CD4-positive, alpha-beta T cell treated with Interleukin-4 for 1 hour (primary cell): ENCODE measurements at places on chromosomes 5 and 9.

DNA sequence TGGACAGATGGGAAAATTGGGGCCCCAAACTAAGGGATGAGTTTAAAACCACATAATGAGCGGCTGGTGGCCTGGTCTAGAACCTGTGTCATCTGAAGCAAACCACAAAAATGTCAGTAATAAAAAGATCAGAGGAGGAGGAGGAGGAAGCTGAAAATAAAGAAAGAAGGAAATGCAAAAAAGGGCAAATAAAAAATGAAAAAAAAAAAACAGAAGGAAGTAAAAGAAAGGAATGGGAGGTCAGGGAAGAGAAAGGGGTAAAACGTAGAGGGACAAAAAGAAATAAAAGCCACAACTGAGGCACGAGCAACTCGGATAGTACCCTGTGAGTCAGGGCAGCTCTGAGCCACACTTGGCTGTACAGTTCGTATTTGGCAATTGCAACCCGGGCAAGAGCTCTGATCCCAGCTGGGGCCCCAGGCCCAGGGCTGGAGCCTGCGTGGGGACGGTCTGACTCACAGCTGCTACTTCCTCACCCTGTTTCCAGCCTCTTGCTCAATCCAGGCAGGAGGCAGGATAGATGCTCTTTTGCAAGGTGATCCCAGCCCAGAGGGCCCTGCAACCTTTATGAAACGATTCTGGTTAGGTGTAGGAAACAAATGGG lies 137.9 kb upstream of the TRIM32 start:
- DNase-seq: no peak

DNA sequence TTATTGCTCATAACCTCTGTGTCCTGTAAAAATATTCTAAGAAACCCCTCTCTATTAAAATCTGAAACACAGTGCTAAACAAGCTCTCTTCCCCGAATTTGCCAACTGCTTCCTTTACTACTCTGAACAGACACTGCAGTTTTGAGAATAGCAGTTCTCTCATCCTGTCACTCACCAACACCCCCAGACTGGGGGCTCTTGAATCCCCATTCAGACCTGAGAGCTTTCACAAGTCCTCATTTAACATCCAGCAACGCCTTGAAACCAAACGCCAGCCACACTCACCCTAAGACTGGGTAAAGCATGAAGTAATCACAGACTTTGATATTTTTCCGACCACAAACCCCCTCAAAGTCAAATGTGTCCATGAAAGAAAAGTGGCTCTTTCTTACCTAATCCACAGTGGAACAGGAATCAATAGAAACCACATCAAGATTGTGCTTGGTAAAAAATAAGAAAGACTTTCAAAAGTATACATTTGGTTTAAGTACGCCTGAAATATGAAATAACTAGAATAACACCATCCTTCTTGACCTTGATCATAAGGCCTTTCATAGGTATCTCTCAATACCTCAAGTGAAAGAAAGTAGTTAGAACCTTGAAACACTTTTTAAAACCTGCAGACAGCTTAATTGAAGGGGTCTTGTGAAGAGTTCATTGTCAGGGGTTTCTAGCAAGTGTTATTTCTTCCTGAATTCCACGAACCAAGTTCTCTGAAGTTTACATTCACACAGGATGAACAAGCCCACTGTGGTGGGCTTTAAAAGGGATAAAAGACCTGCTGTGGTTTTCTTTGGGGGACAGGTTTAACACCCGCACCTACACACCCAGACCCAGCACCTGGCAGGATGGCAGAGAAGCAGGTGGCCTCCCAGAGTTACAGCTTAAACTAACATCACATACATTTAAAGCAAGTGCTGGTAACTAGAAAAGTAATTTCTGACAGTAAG lies 412.6 kb downstream of the MLLT3 start:
- peak; percentile 30 for DNase-seq

DNA sequence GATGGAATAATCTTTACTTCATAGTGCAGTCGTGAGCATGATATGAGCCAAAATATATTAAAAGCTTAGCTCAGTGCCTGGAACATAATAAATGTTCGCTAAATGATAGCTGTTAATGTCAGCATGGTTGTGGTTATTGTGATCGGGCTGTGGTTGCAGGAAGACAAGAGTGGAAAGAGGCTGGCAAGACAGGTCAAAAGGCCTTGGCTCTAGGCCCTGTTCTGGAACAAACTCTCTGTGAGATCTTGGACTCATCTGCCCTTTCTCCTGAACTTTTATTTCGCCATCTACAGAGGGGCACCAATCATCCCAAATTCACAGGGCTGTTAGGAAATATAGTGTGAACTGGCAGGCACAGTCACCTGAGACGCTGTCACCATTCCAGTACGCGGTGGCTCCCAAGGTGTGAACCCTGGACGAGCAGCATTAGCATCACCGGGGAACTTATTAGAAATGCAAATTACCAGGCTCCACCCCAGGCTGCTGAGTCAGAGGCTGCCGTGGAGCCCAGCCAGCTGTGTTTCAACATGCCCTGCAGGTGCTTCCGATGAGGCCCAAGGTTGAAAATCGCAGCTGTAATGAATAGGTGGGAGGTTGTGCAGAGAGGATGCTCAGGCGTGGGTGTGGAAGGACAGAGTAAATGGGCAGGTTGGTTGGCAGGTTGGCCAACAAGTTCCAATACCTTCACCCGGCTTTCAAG lies 50.2 kb upstream of the SAP30L start:
- peak; percentile 15 for DNase-seq

GRCh38 chr5:172921906-172922305 lies 37.3 kb upstream of the RPL26L1 start:
- DNase-seq: no peak

DNA sequence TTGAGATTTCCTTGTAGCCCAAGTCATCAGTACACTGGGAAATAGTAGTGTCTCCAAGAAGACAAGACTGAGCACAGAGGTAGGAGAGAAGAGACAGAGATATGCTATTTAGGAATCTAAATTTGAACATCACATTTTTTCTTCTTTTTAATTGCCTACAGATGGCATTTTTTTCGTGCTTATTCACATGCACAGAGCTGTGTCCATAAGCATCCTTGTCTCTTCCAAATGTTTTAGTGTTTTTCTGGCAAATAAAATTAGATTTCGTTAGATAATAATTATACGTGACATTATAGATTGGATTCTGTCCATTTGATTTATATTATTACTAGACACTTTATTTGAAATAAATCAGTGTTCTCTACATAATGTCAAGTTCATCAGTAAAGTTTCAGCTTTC lies 80.9 kb downstream of the PRR16 start:
- DNase-seq: no peak

DNA sequence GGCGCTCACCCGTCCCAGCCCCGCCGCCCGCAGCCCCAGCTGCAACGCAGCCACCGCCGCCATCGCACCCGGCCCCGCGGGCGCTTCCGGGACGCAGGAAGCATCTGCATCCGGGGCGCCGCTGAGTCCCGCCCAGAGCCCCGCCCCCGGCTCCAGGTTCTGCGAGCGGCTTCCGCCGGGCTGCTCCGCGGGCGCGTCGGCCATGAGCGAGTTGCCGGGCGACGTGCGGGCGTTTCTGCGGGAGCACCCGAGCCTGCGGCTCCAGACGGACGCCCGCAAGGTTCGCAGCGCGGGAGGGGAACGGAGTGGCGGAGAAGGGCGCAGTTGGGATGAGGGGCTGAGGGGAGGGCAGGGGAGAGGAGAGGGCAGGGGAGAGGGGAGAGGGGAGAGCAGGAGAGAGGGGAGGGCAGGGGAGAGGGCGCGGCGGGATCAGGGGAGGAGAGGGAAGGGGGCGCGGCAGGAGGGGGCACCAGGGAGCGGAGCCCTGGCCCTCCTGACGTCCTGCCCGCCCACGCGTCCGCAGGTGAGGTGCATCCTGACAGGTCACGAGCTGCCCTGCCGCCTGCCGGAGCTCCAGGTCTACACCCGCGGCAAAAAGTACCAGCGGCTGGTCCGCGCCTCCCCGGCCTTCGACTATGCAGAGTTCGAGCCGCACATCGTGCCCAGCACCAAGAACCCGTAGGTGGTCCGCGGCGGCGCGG lies at the start of the genes SURF1 and SURF2:
Gene SURF1 (minus strand): TSS at position 97 of the 701 bp plus-strand sequence. CDS start 34 bp downstream, at position 63.
Gene SURF2 (plus strand): TSS at position 160 of the 701 bp plus-strand sequence. CDS start 43 bp downstream, at position 203.
- DNase-seq: peak; percentile 87

GRCh38 chr5:94670726-94671125 lies 52.3 kb downstream of the SLF1 start:
- DNase-seq: no peak

DNA sequence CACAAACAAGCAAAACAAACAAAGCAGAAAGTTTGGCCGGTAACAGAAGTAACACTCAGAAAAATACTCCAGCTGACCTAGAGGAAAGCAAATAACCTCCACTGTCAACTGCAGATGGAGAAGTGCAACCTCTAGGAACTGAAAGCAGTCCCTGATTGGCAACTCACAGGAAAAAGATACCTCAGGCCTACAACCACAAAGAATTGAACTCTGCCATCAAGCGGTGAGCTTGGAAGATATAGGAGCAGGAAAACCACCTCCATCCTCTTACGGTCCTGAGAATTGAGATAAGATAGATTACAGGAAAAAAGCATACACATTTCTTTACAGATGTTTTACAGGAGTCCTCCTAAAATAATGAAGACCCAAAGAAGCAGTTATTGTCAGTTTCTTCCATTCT lies 184.5 kb downstream of the PDZD2 start:
- no peak for DNase-seq

DNA sequence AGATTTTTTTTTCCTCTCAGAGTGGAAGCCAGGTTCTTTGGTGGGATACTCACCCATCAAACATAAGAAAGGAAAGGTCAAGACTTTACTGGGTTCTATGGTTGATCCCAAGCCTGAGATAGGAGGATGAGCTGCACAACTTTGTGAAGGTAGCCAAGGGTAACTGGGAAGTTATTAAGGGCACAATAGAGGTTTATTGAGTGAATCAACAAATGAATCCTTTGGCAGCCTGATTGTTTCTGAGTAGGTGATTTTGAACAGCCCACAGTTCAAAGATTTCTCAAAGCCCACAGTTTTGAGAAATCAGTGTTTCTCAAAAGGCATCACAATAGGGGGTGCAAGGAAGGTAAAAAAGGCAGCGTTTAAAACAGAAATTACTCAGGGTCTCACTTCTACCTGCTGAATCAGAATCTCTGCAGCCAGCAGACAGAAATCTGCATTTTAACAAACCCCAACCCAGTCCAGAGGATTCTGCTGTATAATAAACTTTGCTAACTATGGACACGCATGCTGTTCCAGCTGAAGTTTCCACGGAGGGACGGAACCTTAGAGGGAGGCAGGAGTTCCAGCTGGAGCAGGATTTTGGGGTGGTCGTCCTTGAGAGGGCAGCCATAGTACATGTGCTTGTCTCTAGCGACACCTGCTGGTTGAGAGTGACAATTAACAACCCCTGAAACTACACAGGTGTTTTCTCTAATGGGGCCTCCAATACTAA lies 32.7 kb upstream of the FSD1L start:
- peak; percentile 67 for DNase-seq

DNA sequence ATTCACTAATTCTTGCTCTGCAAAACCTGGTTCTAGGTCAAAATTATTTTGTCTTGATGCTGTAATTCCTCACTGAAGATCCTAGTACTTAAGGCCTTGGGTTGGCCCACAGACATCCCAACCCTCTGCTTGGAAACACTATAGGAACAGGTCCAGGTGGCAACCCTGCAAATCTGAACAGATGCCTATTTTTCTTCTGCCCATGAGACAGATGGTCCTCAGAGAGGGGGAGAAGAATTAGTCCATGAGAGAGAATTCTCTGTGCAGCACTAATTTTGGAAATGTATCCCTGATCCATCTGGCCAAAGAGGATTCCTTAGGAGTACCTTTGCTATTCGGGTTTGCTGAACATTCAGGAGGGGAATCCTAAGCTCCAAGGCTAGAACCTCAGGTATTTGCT lies 156.3 kb downstream of the ELAVL2 start:
- DNase-seq: no peak

GRCh38 chr5:149228618-149229297 lies 42.9 kb upstream of the AFAP1L1 start:
- no peak for DNase-seq

- DNase-seq: no peak
These were observed 396.5 kb downstream of the MLLT3 start for GRCh38 chr9:20225826-20226225.

GRCh38 chr9:109316207-109316640 lies 4.6 kb downstream of the EPB41L4B start:
- no peak for DNase-seq

- DNase-seq: no peak
These were observed 164.9 kb downstream of the SLC24A2 start for GRCh38 chr9:19623941-19624340.

DNA sequence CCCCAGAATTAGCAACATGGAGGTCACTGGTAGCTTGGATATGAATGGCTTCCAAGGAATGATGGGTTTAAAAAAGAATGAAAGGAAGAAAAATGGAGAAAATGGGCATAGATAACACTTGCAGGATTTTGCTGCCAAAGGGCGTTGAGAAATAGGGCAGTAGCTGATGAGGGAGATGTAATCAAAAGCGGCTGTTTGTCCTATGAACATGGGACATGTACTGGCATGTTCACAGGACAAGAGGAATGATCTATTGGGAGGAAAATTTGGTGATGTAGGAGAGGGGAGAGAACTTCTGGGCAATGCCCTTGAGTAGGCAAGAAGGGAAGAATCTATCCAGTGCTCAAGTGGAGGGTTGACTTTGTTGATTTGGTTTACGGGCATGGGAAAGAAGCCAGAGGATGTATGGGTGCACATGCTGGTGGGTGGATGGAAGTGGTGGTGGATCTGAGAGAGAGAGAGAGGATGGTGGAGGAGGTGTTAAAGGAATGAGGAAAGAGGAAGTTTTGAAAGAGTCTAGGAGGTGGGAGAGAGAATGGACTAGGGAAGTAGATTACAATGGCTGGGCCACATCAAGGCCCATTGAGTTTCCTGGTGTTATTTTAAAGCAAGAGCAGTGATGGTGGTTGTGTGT lies 115.1 kb upstream of the MVB12B start:
- DNase-seq: no peak

DNA sequence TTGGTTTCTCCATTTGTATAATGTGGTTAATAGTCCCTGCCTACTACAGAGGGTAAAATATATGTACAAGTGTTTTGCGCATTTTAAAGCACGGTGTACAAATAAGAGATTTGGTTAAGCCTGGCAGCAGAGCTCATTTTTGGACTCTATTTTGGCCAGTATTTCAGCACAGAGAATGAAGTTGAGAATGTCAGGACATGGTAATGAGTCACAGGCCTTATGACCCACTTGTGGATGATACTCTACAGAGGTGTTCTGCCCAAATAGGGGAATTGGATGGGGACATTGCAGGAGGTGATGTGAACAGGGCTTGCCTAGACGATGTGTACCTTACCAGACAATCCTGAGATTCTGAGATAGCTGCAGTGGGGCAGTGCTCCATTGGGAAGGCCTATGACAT lies 50.6 kb downstream of the MELK start:
- no peak for DNase-seq

- peak; percentile 29 for DNase-seq
These were observed 20.5 kb downstream of the CSF1R start for GRCh38 chr5:150065886-150066285.

DNA sequence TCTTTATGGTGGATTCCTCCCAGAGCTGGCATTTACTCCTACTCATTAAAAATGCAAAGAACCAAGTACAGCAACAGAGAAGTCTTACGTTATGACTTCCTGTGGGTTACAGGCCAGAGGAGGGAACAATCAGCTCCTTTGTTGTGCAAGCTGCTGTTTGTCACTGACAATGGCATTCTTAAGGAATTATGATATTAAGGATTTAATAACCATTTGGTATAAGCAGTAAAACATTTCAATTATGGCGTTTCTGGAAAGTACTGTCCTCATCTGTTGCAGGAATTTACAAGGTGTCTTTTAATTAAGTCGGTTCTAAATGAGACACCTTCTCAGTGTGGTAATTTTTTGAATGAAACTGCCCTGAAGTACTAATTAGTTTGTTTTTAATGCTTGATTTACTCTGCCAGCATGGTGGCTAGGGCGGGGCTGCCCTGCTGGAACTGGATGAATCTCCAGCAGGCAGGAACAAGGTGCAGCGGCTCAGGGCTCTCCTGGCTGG lies 49.1 kb upstream of the VDAC1 start:
- peak; percentile 20 for DNase-seq

GRCh38 chr9:133044125-133044524 lies 13.3 kb downstream of the GTF3C5 start:
- DNase-seq: no peak
